ENCODE measurements at places on chromosomes 13 and 19. TPM values are rescaled to one million over a fixed set of nuclear protein-coding genes. Genes with fewer than 3 reads are reported as not detected.
A peak's percentile ranks its signal among the peaks of the same experiment; 100 is the strongest.

DNA sequence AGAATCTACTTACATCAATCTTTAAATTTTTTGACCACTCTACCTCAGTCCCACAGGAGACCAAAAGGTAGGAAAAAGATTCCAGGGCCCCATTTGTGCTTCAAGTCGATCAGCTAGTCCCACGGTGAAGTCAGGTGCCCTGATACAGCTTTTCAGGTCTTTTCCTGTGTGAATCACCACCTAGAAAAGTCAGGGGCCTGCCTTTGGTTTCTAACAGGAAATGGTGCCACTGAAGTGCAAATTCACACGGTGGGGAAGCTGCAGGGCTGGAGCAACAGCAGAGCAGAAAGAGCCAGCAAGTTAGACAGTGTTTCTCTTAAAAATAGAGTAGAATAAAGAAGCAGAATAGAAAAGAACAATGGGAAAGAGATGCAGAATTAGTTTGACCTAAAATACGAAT, 107.5 kb downstream of the KLF12 start:
- DNase-seq = no peak

FBN3 gene
- polyA plus RNA-seq = not detected

DNA sequence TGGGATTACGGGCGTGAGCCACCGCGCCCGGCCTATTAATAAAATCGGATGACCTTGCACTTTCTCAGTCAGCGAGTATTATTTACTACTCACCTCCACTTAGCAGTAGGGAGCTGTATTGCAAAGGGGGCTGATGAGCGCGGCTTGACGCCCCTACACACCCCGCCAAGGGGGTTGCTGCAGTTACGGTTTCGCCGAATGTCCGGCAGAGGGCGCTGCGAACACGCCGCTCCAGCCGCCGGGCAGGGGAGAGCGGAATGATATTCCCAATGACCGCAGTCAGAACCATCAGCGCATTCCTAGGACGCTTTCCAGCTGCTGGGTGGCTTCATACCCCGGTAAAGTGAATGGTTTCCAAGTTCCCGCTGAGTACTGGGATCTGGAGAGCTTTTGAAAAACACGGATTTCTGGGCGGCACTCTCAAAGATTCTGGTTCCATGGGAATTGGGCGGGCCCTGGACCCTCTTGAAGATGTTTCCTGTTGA, 30.0 kb upstream of the TPT1 start:
- peak; percentile 70 for DNase-seq

PTPRH gene
- polyA plus RNA-seq = 20.4 TPM

DNA sequence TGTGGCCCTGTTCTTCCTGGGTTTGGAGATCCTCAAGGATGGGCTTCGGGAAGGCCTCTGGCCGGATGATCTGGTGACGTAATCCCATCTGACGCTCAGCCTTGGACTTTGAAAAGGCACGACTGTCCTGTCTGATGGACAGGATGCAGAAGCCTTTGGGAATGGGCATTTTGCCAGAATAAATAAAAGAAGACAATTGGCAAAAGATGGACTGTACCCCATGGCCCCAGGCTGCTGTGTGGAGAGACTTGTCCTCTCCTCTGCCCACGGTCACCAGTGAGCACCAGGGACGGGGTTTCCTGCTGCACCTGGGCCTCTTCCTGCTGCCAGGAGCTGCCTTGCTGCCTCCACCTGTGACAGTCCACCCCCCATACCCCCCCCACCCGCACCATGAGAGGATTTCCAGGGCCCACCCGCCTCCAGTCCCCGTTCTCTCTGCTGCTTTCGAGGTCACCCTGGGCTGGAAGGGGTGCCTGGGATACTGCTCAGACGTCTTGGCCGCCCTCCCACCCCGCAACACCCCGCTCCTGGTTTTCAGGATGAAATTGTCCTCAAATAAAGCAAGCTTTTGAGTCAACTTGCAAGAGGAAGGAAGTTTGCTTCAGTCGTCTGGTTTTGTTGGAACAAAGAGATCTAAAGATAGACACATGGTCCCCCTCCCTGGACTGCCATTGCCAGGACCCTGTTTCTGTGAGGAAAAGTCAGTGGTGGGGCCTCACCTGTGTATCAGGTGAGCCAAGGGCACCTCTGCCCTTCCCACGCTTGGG, 40.9 kb downstream of the MCF2L start:
- DNase-seq = no peak

DNA sequence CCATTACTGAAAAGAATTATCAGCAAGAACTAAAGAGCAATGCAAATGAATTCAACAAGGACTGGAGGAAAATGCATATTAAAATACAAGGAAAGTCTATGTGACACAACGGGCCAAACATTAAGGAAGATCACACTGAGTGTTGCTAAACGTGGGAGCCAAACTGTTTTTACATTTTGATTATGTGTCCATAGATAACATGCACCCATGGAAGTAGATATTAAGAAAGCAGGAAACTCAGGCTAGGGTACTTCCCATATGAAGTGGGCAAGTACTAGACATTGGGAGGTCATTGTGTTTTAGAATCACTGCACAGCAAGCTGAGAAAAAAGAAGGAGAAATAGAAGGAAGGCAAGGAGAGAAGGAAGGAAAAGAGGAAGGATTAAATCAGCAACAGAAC, 161.8 kb downstream of the KCTD12 start:
- DNase-seq = no peak

GRCh38 chr13:46320406-46320805, 66.6 kb downstream of the RUBCNL start:
- no peak for DNase-seq

C1QTNF9 gene
- polyA plus RNA-seq = 0.19 TPM

GRCh38 chr19:48443256-48443655, 2.5 kb upstream of the GRWD1 start:
- no peak for DNase-seq

ODAD3 gene
- 0.46 TPM for polyA plus RNA-seq

GRCh38 chr19:30968210-30968609, 381.0 kb downstream of the TSHZ3 start:
- DNase-seq = no peak

ZNF728 gene
- not detected for polyA plus RNA-seq

LPAR2 gene
- polyA plus RNA-seq = 1.0 TPM

LRRC8E gene
- polyA plus RNA-seq = not detected

GRCh38 chr13:71704656-71705055, 162.3 kb downstream of the DACH1 start:
- no peak for DNase-seq

DNA sequence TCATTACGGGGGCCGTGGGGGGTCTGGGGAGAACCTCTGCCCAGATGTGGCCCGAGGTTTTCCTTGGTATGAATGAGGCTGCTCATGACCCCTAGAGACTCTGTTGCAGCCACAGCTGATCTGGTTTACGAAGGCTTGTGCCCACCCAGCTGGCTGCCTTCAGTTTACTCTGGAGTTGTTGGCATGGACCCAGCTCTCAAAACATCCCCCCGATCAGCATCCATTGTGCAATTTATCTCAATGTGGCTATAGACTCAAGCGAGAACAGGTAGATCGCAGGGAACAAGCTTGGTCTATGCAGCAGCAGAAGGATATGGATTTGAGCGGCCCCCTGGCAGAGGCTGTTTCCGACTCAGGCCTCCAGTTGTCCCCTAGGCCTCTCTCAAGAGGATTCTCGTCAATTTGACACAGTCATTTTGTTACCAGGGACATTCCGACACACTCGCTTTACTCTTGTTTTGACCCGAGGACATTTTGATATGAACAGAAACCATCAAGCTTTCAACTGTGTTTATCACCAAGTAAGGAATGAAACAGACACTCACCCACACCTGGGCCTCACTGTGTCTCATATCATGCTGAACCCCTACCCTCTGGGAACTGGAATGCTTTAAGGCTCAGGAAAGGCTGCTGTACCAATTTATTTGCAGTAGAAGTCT, 161.5 kb downstream of the KATNAL1 start:
- no peak for DNase-seq

DNA sequence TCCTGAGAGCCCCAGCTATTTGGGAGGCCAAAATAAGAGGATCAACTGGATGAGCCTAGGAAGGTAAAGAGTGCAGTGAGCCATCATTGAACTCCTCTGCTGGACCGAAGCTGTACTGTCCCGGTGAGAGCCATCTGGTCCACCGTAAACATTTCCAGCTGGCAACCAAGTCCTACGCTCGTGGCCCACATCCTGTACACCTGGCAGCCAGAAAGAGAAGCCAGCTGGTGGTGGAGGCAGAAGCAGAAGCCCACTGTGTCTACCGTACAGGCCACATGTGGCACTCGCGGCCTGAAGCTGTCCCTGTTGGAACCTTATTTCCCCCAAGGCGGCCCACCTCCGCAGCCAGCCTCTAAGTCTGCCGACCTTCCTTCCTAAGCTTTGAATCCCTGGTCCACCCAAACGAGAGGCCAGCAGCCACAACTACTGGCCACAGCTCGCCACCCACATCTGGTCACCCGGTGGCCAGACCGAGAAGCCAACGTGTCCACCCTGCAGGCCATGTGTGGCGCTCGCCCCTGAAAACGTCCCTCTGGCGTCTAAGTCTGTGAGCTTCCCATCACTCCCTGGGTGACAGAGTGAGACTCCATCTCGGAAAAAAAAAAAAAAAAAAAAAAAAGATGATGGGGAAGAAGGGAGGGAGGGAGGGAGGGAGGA, 14.2 kb upstream of the ZNF91 start:
- DNase-seq = no peak

DNA sequence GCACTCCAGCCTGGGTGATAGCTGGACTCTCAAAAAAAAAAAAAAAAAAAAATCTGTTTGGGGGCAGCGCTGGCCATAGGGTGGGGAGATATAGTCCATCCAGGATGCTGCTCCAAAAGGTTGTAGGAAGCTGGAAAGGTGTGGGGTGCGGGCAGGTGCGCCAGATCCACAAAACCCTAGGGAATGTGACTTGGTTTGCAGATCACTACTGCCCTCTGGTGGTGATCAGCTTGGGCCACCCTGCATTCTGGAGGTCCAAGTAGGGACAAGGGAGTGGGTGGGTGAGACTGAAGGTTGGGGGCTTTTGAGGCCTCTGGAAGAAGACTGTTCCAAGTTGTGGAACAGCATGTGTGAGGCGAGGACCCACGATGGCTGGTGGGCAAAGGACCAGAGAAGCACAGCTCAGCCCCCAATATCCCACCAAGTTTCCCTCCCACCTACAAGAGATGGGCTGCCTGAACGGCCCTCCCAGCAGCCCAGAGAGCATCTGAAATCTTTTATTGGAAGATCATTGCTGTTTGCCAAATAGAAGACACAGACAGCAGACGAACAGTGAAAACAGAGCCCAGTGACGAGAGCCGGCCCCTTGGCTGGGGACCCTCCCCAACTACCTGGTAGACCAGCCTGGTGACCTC, 10.4 kb upstream of the TYK2 start:
- DNase-seq = peak; percentile 80

DNA sequence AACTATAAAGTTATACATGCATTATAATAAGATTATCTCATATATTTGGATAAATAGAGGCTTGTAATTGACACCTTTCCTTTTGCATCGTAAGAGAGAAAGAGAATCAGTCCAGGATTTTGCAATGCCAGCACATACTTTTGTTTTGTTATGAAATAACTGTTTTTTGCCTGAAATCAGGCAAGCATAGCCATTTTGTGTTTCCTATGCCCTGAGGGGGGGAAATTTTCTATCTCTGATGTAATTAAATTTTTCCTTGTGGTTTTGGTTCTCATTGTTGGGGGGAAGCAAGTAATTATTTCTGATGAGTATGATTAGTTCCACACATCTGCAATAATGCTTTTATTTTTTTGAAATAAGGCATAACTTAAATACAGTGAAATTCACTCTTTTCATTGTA, 229.4 kb downstream of the NDFIP2 start:
- DNase-seq = no peak

DNA sequence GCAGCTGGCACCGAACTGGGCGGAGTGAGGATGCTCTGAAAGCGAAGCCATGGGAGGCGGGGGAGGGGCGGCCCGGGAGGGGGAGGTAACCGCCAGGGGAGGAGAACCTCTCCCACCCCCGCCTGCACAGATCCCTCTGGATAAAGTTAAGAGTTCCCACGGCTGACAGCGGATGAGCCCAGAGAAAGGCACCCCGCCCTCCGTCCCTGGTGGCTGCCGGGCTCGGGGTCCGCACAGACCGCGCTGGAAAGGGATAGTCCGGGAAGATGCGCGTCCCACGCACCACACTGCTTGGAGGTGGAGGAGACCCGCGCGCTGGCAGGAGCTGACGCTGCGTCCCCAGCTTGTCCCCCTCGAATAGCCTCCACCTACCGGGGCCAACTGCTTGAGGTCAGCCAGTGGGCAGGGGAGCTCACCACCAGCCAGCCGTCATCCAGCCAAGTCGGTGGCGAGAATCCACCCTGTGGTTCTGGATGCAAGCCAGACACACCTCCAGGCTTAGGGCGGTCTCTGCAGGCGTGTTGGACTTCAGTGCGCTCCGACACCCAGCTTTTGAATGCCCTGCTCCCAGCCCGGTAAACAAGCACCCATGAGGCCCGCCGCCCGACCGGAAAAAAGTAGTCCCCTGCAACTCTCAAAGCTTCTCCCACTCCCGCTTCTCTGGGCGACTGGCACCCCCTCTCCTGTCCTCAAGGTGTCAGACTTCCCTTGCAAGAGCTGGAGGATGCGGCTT, at the start of gene TRPC4:
TSS of gene TRPC4 (minus strand) at position 17 of the 733 bp plus-strand sequence. CDS start 86,439 bp downstream, outside the sequence.
- peak; percentile 45 for DNase-seq

DNA sequence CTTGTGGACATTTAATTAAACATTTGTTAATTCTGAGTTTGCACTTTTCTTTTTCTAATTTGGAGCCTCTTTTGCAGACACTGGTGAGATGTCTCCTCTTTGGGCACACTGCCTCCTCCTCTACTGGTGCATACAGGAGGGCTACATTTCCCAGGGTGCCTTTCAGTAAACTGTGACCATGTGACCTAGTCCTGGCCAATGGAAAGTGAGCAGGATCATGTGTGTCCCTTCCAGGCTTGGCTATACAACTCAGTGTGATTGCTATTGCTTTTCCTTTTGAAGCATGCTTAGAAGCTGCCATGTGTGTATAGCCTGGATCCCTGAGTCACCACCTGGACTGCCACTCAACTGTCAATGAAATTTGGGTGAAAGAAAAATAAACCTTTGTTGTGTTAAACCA, 4.5 kb downstream of the IZUMO2 start:
- DNase-seq = no peak

EFNB2 gene
- polyA plus RNA-seq = 2.6 TPM

ZNF524 gene
- 12.3 TPM for polyA plus RNA-seq

C19orf67 gene
- not detected for polyA plus RNA-seq

CEACAM16 gene
- polyA plus RNA-seq = not detected

CD177 gene
- 0.68 TPM for polyA plus RNA-seq

DNA sequence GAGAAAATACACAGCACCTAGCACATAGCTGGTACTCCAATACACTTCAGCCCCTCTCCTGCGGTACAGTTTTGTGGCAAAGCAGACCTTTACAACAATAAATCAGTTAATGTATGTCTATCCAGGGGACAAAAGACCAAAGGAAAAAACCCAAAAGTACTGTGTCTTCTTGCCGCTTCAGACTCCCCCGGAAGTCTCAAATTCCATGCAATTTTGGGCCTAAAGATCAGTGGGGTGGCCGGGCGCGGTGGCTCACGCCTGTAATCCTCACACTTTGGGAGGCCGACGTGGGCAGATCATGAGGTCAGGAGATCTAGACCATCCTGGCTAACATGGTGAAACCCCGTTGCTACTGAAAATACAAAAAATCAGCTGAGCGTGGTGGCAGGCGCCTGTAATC, 16.2 kb downstream of the CARS2 start:
- DNase-seq = no peak

ZNF284 gene
- 0.56 TPM for polyA plus RNA-seq

CEBPA gene
- polyA plus RNA-seq = 32.9 TPM

GRCh38 chr19:17873786-17874757, 2.3 kb downstream of the SLC5A5 start:
- peak; percentile 59 for DNase-seq

GRCh38 chr13:25847145-25847544, 204.7 kb downstream of the SHISA2 start:
- no peak for DNase-seq

GRCh38 chr19:30640252-30640965, 268.2 kb downstream of the ZNF536 start:
- DNase-seq = no peak
